ENCODE measurements at places on chromosomes 12 and 14.

DNA sequence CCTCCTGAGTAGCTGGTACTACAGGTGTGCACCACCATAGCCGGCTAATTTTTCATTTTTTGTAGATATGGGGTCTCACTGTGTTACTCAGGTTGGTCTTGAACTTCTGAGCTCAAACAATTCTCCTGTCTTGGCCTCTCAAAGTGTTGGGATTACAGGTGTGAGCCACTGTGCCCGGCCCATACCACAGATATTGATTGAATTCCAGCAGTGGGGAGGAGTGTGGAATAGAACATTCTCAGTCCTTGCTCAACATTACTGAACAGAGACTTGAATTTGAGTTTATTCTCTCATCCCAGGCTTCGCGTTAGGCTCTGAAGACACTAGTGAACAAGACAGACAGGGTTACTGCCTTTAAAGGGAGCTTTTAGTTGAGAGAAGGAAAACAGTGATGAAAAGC, 39.6 kb downstream of the PTPN11 start:
- DNase-seq = no peak

GRCh38 chr14:61596990-61597389, 98.3 kb upstream of the HIF1A start:
- no peak for DNase-seq

DNA sequence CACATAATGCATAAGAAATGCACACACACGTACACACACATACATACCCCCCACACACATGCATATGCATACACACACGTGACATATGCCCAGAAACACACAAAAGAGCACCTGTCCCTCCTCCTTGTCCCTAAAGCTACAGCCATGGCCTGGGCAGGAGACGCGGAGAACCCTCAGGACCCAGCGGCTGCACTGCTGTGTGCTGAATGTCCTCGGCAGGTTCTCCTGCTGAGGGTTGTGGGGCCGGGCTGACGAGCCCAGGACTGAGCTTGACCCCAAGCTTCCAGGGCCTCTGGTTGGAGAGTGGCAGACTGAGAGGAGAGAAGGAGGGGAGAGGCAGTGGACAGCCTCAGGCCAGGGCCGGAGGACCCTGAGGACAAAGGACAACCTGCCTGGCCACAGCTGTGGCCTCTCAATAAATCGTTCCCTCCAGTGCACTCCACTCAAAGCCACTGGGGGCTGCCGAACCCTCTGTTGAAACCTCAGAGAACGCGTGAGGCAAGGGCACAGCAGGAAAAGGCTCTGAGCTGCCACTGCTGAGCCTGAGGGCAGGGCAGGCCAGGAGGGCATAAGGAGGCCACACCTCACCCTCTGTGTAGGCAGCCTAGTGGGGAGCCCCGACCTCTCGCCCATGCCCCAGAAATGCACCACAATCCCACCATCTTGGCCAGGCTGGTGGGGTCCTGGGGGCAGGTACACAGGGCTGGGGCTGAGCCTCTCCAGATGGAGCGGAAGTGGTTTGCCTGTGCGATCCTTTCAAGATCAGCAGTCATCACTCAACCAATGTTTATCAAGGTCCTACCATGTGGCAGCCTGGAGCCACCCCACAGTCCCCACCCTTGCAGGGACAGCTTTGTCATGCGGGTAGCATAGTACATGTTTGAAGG, 3.1 kb downstream of the CACNA2D4 start:
- no peak for DNase-seq

- no peak for DNase-seq
These were observed 6.6 kb downstream of the IL31 start for GRCh38 chr12:122167356-122167925.

GRCh38 chr12:20194171-20194570, 174.2 kb upstream of the PDE3A start:
- no peak for DNase-seq

DNA sequence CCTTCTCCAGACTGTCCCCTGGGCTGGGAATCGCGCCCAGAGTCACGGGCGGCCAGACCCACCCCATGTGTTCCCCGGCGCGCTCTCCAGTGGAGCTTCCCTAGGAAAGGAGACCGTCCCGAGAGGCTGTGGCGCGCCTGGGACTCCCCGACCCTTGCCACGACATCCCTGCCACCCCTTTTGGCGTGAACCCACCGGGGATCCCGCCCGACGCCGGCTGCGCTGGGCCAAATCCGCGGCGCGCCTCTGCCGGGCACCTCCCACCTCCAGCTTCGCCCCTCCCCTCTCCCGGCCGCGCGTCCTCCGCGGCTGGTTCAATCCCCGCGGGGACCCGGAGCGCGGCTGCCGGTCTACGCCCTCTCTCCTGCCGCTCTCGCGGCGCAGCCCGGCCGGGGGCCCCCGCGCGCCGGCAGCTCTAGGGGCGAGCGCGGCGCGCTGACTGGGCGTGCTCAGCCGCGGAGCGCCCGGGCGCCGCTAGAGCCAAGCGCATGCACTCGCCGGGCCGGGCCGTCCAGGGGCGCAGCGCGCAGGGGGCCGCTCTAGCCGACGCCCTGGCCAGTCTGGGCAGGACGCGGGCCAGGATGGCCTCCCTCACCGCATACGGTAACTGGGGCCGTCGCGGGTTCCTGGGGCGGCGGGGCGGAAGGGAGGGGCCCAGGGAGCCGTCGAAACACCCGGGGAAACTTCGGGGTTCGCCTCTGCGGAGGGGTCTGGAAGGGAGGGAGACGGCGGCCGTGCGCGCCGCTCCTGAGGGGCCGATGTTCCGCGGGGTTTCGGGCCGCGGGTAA, 77.4 kb upstream of the ANO4 start:
- no peak for DNase-seq

DNA sequence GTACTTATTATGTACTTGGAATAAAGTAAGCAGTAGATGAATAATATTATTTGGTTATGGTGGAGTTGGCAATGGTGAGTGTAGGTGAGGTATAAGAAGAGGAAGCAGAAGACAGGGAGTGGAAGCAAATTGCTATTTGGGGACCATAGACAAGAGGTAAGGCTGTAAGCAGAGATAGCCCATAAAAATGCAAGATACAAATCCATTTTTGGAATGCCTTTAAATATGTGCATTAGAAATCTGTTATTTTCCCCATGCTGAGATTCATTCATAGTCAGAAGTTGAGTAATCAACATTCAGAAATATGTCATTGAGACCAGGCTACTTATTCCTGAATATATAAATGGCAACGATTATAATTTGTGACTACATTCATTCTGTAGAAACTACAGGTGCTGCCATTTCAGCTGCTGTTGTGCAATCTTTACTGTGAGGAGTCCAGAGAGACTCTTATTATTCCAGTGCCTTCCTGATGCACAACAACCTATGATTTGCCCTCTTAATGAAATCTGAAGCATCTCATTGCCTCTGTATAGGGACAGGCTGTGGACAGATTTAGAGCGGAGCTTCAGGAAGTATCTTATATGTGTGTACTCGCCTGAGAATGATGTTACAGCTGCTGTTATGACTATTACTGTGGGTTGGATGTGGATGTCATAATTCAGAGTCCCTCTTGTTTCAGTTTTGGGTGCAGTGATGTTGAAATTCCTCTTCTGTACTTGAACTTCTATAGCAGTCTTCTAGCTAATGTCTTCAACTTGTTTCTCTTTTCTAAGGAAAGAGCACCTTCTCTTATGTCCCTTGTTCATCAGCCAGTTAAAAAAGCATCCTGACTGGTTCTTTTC, 173.8 kb downstream of the NAV3 start:
- no peak for DNase-seq

GRCh38 chr14:94059998-94060397, 21.0 kb downstream of the DDX24 start:
- no peak for DNase-seq

DNA sequence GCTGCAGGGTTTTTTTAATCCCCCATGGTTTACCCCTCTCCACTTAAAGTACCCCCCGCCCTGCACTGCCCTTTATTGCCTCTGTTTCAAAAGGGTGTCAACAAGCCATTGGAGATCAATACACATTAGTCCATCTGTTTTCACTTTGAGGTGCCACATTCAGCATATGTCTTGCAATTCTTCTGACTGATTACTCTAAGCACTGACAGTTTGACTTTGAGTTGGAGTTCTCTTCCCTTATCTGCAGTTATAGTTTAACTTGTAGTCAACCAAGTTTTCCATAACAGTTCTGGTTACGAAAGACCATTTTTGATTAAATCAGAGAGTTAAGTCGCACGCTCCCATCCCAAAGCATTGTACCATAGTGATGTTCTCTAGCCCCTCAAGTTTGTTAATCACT, 260.8 kb upstream of the TBX3 start:
- no peak for DNase-seq

GRCh38 chr14:75223664-75224154, 47.3 kb upstream of the TMED10 start:
- DNase-seq = no peak

DNA sequence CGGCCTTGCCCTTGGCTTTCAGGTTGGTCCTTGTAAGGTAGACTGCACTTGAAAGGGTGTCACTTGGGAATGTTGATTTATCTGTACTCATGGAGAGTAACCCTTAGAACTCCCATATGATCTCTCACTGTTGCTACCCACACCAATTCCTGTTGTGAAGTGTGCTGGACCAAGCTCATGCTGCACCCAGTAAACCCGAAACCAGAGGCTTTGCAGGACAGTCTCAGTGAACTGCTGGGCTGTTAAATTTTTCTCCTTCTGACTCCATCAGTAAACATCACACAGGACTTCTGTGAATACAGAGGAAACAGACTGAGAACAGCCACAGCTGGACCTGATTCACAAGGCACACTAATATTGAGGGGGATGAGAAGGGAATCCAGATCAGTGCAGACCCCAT, 783.0 kb downstream of the TMEM121 start:
- no peak for DNase-seq

DNA sequence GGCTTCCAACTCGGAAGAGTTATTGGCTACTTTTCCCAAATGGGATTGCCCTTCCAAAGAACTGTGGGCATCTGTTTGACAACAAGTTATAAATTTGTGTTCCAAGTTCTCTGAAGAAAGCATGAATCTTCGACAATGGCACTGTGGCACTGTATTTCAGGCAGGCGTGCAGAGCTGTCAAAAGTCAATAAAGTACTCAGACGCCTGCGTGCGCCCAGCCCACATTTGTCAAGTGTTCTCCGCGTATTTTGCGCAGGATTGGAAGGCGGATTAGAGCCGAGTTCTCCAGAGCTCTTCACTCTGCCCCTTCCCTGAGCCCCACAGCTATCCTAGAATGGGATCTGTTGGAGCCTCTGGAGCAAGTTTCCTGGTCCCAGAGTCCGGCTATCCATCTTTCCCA, 103.2 kb downstream of the SLC25A47 start:
- no peak for DNase-seq

GRCh38 chr14:98959410-98959809, 312.6 kb downstream of the BCL11B start:
- DNase-seq = no peak

- no peak for DNase-seq
These were observed 12.3 kb downstream of the CHST11 start for GRCh38 chr12:104469066-104469465.

DNA sequence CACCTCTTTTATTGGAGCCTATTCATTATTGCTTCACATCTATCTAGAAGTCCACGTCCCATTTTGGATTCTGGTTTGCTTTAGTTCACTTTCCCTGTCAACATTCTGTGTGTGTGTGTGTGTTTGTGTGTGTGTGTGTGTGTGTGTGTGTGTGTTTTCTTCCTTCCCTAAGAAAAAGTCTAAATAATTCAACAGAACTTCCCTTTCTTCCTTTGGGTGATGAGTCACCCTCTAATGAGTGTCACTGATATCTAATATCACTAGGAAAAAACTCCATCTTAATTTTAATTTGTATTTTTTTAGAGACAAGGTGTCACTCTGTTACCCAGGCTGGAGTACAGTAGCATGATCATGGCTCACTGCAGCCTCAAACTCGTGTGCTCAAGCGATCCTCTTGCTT, 234.2 kb downstream of the TTC8 start:
- DNase-seq = no peak

GRCh38 chr14:36605506-36605857, 23.1 kb upstream of the NKX2-8 start:
- no peak for DNase-seq

- DNase-seq = no peak
These were observed 58.0 kb downstream of the OVCH1 start for GRCh38 chr12:29439506-29439905.

GRCh38 chr12:67515679-67516340, 132.7 kb upstream of the DYRK2 start:
- no peak for DNase-seq

DNA sequence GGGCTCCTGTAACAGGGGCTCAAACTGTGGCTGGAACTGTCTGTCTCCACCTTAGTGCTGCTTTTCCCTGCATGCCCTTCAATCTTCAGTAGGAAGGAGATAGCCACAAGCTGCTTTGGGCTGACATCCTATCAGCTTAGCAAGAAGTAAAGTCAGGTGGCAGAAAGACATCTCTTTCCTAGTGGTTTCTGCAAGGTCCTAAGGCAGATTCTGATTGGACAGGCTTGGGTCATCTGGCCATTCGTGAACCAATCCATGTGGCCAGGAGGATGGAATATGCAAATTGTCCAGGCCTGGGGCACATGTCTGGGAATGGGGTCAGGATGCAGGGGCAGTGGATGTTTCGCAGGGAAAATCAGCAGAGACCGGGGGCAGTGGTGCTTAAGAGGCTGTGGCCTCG, 5.2 kb downstream of the RITA1 start:
- DNase-seq = no peak

- no peak for DNase-seq
These were observed 17.9 kb upstream of the RND1 start for GRCh38 chr12:48883305-48884161.

- no peak for DNase-seq
These were observed 6.8 kb upstream of the HNF1A start for GRCh38 chr12:120971299-120972180.

- no peak for DNase-seq
These were observed 38.8 kb upstream of the TDRD9 start for GRCh38 chr14:103889313-103890051.

DNA sequence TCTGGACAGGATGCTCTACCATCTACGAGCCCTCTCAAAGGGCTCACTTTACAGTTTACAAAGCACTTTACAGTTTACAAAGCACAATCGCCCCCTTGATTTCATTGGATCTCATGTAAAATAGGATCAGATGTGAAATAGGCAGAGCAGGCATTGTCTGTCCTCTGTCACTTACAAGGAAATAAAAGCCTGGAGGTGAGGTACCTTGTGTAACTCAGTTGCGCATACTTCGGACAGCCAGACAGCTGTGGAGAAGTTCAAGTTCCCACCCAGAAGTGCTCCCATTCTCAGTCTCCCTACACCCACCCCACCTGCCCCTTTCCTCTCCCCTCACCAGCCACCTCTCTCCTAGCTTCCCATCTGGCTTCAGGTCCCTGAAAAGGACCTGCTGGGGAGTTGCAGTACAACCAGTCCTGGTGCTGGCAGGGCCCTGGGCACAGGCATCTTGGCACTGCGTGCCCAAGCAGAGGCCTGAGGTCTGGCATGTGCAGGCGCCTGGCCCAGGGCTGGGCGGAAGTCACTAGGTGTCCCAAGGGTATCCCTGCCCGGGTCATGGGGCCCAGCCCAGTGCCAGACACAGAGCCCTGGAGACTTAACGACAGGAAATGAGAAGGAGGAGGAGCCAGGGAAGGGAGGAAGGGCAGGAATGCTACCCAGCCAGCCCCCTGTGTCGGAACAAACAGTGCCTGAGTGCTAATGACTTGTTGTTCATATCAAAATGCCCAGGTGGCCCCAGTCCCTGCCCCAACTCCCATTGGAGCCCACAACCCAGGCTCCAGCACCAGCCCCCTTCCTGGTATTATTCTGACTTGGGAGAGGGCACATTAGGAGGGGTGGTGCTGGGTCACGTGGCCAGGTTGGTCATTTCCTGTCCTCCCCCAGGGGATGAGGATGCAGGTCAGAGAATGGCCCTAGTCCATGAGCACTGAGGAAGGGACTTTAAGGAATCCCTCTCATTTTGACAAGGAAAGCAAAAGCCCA, 5.4 kb downstream of the RAPGEF3 start:
- no peak for DNase-seq

All from stimulated activated CD8-positive, alpha-beta memory T cell treated with anti-CD3 and anti-CD28 coated beads, Interleukin-2, amount 100 ng/mL, for 48 hours (primary cell).